PC-3 (cell line): ENCODE measurements at places on chromosomes 6 and 20. TPM values are rescaled to one million over a fixed set of nuclear protein-coding genes. Genes with fewer than 3 reads are reported as not detected.

DDX43 gene
- not detected in 2 replicates for total RNA-seq

GSTA4 gene
- total RNA-seq, result 10.1 and 20.9 TPM in 2 replicates

- DNase-seq, result no peak
Measured at GRCh38 chr6:117907601-117908245, 659 bp downstream of the SLC35F1 start.

- DNase-seq, result no peak
Measured at GRCh38 chr6:115456848-115457247, 603.8 kb downstream of the FRK start.
